Activated T-cell treated with anti-CD3 and anti-CD28 coated beads, Interleukin-2, amount 50 U/mL, for 1 hour (primary cell): ENCODE measurements at places on chromosomes 16 and 17.
A peak's percentile ranks its signal among the peaks of the same experiment; 100 is the strongest.

DNA sequence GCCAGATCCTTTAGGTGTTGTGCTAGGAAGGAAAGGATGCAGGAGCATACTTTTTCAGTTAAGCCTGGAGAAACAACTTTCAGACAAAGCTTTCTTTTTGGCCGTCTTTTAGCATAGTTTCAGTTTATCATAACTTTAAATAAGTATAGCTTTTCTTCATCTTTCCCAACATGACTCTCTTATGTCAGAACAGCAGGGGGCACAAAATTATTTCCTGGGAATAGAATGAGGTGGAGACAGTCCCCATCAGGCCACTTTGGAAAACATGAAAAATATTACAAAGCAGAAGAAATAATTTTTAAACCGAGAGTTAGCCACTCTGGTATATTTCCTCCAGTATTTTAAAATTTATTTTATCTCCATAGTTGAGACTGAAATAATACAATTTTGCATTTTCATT, 387.6 kb downstream of the HAPSTR1 start:
- no peak for DNase-seq

DNA sequence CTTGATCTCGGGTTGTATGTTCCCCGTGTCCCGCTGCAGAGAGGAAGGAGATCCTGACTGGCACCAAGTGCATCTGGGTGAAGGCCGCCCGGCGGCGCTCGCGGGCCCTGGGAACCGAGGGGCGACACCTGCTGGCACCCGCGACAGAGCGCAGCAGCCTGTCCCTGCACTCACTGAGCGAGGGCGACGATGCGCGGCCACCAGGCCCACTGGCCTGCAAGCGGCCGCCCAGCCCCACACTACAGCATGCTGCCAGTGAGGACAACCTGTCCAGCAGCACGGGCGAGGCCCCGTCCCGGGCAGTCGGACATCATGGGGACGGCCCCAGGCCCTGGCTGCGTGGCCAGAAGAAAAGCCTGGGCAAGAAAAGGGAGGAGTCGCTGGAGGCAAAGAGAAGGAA, 7.5 kb downstream of the BTBD17 start:
- peak; percentile 47 for DNase-seq

DNA sequence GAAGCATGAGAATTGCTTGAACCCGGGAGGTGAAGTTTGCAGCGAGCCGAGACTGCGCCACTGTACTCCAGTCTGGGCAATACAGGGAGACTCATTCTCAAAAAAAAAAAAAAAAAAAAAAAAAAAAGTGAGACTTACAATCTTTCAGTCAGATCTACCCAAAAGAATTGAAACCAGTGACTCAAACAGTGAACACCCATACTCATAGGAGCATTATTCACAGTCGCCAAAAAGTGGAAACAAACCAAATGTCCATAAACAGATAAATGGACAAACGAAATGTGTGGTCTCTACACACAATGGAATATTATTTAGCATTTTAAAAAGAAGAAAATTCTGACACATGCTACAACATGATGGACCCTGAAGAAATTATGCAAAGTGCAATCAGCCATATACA, 9.1 kb upstream of the SCNN1B start:
- DNase-seq = no peak

DNA sequence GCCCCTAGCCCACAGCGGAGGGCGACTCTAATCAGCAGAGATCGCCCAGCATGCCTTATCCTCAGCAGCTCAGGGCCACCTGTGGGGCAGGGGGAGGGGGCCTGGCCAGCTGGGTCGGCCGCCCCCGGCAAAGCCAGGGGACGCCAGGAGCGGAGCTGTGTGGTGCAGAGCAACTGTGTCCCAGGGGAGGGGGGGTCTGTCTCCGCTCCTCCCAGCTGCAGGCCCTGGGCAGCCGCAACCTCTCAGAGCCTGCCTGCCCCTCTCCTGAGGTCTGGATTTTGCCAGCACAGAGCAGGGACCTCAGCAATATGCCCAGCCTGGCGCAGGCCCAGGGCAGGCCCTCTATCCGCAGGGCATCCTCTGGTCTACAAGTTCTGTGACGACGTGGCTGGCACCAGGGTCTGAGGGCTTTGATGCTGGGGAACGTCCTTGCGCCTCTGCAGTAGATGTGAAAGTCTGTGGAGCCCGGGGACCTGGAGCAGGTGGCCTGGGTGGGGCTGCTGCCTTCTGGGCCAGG, 36.5 kb upstream of the SLC38A10 start:
- no peak for DNase-seq

- no peak for DNase-seq
Measured at GRCh38 chr16:88793251-88793954, 8.4 kb upstream of the PIEZO1 start.

DNA sequence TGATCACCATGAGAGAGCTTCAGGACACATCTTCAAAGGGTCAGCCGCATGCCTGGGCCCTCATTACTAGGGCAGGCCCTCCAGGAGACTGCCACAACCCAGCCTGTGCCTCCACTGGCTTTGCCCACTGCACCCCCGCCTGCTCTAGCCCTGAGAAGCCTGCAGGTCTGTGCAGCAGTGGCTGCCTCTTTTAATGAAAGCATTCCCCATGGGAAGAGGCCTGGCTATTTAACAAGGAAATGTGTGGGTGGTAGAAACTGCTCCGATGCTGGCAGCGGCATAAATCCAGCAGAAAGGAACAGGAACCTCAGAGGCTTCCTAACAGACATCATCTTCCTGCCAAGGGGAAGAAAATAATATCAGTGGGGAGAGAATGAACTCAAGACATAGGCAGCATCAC, 375 bp upstream of the KRT32 start:
- DNase-seq = no peak

- DNase-seq = peak; percentile 84
Measured at GRCh38 chr17:42548070-42548837, 4.5 kb upstream of the HSD17B1 start.

GRCh38 chr17:897970-898619, 81.5 kb downstream of the NXN start:
- DNase-seq = no peak

- no peak for DNase-seq
Measured at GRCh38 chr17:65559461-65559803, 2.0 kb downstream of the AXIN2 start.

DNA sequence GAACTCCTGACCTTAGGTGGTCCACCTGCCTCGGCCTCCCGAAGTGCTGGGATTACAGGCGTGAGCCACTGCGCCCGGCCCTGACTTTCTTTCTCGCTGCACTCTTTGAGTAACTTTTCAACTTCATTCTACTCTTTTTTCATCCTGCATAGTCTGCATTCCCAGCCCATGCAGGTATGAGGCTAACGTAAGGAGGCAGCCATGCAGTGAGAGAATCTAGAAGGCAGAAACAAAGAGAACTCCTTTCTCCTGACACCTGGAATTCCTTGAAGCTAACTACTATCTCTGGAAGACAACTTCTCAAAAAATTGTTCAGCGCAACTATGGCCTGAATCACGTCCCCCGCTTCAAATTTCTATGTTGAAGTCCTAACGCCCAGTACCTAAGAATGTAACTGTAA, 152.0 kb downstream of the SLC39A11 start:
- DNase-seq = no peak

GRCh38 chr16:2061023-2061422, 13.2 kb downstream of the TSC2 start:
- DNase-seq = no peak

DNA sequence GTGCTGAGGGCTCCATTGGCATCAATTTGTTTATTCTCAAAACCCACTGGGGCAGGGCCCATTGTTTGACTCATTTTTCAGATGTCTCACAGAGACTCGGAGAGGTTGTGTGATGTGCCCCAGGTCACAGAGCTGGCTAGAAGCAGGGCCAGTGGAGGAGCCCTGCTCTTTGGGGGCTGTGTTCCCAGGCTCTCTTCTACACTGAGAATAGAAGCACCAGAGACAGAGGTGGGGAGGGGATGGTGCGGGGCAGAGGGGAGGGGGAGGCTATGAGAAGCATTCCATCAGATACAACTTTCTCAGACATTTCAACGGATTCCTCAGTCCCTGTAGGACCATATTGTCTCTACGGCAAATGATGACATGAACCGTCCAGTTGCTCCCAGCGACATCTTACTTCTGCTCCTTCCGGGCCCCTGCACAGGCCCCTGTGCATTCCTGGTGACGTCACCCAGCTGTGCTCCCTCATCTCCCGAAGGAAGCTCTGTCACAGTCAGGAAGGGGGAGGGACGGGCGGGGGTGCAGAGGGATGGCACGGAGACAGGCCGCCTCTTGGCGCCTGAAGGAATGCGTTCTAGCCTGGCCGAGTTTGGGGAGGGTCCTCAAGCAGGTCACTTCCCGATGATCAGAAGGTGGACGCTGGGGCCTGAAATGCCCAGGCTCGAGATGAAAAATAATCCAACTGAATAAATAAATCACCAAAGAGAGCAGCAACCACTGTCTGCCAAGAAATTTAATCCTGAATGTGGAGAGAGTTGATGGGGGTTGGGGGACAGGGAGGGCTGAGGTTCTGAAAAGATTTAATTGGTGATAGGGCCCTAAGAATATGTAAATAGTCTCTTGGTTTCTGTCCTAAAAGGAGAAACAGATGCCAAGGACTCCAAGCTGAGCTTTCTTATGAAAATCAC, 114.1 kb downstream of the NOG start:
- DNase-seq = no peak

DNA sequence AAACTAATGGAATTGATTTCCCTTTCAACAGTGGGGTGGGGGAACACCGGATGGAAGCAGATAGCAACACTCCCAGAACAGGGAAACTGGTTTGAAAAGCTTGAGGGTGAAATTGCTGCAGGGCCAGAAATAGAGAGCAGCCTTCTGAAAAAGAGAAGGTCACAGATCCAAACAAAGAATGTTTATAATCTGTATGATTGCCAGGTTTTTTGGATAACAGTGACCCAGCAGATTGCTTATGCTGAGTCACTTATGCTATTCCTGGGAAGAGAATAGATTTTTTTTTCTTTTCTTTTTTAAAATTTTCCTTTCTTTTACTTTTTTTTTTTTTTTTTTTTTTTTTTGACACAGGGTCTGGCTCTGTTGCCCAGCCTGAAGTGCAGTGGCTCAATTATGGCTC, 641.3 kb downstream of the KCNJ2 start:
- DNase-seq = no peak

GRCh38 chr17:69227541-69227940, 1.1 kb downstream of the ABCA10 start:
- no peak for DNase-seq

- no peak for DNase-seq
Measured at GRCh38 chr17:14307560-14308024, 6.7 kb downstream of the HS3ST3B1 start.

DNA sequence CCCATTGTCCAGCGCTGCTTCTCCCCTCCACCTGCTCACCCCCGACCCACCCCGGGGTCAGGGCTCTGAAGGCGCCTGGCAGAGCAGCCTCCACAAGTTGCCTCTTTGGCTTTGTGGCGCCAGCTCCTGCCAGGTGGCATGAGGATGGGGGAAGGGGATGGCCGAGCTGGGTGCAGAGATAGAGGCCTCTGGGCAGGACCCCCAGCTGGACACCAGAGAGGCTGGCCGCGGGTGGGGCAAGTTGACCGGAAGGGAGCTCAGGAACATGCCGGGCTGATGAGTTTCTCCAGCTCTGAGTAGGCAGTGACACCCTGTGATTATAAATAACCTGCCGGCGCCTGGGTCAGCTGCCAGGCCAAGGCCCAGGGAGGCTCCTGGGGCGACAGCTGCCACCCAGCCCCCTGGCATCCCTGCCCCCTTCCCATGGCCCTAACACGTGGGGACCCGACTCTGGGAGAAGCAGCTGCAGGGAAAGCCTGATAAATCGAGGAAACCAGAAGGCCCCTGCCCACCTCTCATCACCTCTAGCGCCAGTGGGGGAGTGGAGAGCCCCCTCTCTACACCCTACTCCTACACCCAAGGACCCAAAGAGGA, 729 bp downstream of the P2RX5 start:
- DNase-seq = no peak

GRCh38 chr17:29618272-29619065, 4.2 kb downstream of the CORO6 start:
- DNase-seq = no peak

GRCh38 chr16:11058832-11059231, 114.5 kb downstream of the CLEC16A start:
- no peak for DNase-seq
